ENCODE measurements at places on chromosomes 6 and 20. TPM values are rescaled to one million over a fixed set of nuclear protein-coding genes. Genes with fewer than 3 reads are reported as not detected.

DNA sequence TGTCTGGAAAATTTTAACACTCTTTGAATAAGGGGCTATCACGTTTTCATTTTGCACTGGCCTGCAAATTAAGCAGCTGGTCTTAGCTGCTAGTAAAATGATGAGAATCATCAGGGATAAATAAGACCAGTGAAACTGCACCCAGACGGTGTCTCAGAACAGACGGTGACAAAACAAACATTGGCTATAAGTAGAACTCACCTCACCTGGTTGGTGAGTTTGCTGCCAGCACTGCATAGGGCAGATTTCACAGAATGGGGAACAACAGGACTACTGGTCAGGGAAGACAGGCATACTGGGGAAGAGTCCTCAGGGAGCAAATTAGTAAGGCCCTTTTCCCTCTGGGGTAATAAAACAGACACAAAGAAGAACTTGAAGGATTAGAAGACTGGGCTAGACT lies 175.9 kb upstream of the CITED2 start:
- no peak for DNase-seq

GRCh38 chr20:2047456-2048092 lies 53.7 kb upstream of the PDYN start:
- no peak for DNase-seq

GRCh38 chr20:46674253-46675083 lies 14.8 kb downstream of the TP53RK start:
- DNase-seq = no peak

The PTCRA gene
- total RNA-seq = not detected

DNA sequence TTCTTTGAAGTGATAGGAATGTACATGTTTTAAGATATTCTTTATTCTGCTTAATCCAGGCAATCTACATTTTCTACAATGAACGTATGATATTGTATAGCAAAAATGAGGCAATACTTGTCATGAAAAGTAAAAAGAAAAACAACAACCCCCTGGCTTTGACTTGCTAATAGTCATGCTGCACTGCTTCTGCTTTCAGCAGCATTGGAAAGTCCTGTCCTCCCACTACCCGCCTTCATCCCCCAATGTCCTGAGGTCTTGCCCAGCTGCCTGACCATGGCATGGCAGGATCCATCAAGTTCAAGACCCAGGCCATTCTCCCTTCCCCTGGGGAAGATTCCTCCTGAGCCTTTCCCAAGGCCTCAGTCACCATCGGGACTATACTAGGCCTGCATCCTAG lies 156.5 kb downstream of the SH3BGRL2 start:
- DNase-seq = no peak

DNA sequence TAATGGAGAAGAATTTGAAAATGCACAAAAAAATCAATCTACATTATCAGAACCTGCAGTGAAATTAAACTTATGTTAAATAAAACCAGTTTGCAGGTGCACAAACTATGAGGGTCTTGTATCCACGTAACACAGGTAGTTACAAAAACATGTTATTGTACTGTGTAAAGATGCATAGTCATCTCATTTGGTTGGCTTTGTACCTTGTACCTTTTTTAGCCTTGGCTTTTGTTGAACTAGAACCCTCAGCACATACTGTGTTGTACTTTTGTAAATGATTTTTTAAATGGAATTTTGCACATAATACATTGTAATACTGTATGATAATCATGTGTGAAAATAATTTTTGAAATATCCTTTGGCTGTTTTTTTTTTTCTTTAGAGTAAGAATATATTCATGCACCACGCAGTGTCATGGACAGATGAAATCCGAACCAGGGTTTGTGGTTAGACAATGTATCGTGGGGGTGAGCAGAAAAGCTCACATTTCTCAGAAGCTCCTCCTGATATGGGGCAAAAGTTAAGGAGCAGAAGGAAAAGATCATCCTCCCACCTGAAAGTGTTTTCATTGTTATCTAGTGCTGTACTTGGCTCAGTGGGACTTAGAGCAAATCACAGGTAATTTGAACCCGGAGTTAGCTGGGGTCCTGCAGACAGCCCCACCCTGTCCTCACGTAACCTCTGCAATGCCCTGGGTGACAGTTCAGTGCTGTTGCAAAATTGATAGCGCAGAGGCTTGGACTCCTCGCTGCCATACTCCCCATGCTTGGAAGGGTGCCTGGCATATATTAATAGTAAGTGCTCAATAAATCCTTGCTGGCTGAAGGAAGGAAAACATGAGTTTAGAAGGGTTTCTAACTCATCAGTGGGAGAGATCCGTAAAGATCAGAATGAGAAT lies 14.8 kb upstream of the NAA20 start:
- DNase-seq = no peak

- no peak for DNase-seq
Measured at GRCh38 chr20:8049310-8049709, 29.7 kb upstream of the TMX4 start.

- DNase-seq = no peak
Measured at GRCh38 chr6:65253041-65253440, 454.0 kb downstream of the EYS start.

DNA sequence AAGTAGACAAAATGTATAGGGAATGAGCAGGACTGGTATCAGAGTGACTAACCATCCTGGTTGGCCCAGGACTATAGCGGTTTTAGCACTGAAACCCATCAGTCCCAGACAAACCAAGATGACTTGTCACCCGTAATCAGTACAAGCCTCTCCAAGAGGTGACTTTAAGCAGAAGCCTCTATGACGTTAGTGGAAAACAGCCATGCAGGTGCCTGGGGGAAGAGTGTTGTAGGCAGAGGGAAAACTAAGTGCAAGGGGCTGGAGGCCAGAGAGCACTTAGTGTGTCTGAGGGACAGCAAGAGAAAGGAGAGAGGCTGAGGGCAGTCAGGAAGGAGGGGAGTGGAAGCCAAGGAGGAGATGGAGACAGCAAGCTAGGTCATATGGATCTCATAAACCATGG lies 2.1 kb downstream of the SGK2 start:
- DNase-seq = no peak

GRCh38 chr6:160256445-160256844 lies 2.2 kb downstream of the SLC22A2 start:
- no peak for DNase-seq

DNA sequence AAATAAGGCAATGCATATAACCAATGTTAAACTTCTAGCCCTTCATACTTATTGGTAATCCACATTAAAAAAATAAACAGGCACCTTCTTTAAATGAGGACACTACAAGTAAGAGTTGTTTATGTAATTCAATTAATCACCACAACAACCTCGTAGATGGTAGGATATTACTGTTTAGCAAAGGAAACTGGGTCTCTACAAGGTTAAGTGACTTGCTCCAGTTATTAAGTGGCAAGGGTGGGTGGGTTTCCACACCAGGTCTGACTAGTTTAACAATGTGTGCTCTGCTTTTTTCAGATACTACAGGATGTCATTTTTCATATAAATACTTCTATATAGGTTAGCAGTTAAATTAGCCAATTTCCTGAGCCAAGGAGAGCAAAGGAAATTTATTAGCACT lies 129.1 kb downstream of the MAN1A1 start:
- no peak for DNase-seq

GRCh38 chr6:124298730-124299129 lies 495.1 kb downstream of the NKAIN2 start:
- DNase-seq = no peak

The NKX2-2 gene
- total RNA-seq = 0.56 TPM

GRCh38 chr20:63161176-63161651 lies 54.7 kb downstream of the YTHDF1 start:
- DNase-seq = no peak

DNA sequence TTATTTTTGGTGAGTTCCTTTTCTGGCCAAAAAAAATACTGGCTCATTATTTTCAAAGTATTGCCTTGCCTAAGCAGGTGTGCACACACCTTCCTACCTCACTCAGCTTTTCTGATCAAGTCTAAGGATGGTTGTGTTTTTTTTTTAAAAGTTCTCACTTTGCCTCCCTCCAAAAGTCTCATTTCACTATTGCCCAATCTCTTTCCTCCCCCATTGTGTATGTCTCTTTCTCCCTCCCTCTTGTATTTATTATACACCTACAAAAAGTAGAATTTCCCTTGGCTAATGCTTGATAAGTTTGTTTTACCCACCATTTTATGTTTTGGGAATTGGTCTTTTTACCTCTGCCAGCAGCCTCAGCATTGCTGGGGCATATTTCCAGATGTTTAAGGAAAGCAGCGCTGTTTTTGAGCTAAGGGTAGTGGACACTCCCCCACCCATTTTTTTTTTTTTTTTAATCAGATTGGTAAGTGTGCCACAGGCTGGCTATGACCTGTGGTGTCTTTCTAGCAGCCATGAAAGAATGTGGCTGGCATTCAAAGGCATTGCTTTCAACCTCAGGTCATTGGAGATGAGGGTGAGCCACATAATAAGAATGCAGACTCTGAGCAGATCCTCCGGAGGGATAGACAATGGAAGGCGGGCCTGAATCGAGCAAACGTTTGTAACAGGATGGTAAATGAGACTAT lies 668.6 kb downstream of the UTRN start:
- DNase-seq = peak; percentile 63

DNA sequence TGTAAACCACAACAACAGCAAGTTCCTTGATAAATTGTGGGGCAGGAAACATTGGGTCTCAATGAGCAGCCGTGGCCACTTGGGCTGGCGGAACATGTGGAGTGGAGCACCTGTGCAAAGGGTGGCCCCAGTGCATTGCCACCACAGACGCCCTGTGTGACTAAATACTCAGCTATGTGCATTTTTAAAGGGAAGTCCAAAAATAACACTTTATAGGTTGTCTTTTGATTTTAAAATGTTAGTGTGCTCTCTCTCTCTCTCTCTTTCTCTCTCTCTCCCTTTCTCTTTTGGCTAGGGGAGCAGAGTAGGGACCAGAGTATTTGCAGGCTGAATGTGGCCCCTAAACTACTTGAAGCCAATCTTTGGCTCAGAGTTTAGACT lies 236.3 kb downstream of the BCAS1 start:
- no peak for DNase-seq

- no peak for DNase-seq
Measured at GRCh38 chr6:36970892-36971842, 14.8 kb downstream of the MTCH1 start.

The RARS2 gene
- 19.7 TPM for total RNA-seq

The SENP6 gene
- total RNA-seq = 42.7 TPM

DNA sequence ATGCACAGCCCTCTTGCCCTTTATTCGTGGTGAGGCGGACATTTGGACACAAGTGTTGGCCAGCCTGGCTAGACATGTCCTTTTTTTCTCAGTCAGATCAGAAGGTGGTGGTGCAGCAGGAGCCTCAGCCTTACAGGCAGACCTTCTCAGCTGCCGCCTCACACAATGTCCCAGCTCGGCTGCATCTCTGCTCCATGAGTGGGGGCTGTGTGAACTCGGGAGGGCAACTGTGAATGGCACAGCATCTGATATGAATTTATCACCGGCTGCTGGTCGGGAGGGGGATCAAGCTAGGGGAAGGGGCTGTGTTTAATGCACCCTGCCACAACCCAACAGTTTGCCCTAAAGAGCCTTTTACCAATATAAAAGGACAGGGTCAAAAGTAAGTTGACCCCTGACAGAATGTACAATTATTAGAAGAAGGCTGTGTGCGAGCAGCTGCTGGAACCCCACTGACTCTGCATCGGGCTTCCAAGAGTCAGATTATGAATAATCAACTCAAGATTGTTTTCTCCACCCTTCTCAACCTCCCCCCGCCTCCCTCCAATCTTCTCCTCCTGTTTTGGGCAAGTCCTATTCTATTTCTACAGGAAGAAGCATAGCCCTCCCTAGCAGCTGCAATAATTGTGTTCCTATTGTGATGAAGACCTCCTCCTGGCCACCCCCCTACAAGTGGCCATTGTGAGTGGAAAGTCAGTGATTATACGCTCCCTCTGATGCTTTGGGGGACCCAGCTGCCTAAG lies 245.2 kb downstream of the PKHD1 start:
- no peak for DNase-seq

- DNase-seq = no peak
Measured at GRCh38 chr20:49868538-49868937, 46.8 kb downstream of the SPATA2 start.

DNA sequence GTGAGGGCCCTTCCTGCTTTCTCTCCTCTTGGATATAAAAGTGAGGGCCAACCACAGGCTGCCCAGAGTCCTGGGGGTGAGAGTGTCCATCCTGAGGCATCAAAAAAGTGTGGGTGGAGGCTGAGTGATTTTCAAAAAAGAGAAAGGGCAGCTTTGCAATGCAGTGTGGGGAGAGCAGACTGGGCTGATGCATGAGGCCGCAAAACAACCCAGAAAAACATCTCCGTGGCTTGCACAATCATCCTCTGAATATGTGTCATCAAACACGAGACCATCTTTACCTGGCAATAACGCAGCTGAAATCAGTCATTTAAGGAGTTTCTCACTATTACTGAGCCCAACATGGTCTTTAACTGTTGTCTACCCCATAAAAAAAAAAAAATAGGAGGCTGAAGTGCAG lies 191.2 kb upstream of the SOX4 start:
- no peak for DNase-seq

The TREM1 gene
- not detected for total RNA-seq

The NSFL1C gene
- total RNA-seq = 31.9 TPM

The STMN3 gene
- 9.4 TPM for total RNA-seq

GRCh38 chr6:169454204-169454871 lies 200.7 kb upstream of the THBS2 start:
- peak; percentile 40 for DNase-seq

GRCh38 chr6:162873537-162873936 lies 145.8 kb downstream of the PACRG start:
- no peak for DNase-seq

The ISM1 gene
- total RNA-seq = 0.47 TPM

- peak; percentile 87 for DNase-seq
Measured at GRCh38 chr6:3808759-3809514, 40.2 kb upstream of the FAM50B start.

DNA sequence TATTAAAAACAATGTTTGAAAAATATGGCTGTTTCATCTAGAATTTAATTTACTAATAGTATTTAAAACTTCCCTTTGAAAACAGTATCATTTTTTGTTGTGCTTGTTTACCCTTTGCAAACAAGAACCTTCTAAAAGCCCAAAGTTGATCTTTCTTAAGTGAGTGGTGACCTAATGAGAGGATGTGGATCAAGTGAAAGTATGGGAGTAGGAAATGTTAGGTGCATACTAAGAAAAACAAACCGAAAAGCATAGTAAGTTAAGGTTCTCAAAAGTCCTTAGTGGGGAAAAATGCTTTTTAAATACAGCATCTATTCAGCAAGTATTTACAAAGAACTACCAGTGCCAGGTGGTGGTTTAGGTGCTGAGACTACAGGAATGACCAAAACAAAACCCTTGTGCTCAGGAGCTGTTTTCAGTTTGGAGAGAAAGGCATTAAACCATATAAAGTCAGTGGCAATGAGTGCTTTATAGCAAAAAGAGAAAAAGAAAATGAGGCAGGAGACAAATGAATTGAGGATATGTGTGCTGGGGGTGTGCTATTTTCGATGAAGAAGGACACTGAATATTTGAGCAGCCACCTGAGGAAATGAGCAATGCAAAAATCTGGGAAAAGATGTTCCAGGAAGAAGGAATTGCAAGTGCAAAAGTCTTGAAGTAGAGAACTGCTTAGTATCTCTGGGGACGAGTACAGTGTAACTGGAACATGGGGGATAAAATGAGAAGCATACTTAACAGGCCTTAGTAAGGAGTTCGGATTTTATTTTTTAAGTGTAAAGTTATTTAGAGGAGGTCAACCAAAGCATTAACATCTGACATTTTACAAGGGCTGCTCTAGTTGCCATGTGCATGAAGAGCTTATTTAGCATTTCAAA lies 24.0 kb downstream of the RNF146 start:
- DNase-seq = no peak

GRCh38 chr20:62595491-62595890 lies 46.8 kb upstream of the SLCO4A1 start:
- peak; percentile 34 for DNase-seq

The SNAP91 gene
- total RNA-seq = 0.43 TPM

Measured in H4 (cell line).